Esophagus squamous epithelium (tissue), 5 donors: ENCODE measurements at places on chromosomes 7 and 10.

GRCh38 chr10:15237351-15237750 is 68.9 kb upstream of the NMT2 start:
- DNase-seq = no peak

DNA sequence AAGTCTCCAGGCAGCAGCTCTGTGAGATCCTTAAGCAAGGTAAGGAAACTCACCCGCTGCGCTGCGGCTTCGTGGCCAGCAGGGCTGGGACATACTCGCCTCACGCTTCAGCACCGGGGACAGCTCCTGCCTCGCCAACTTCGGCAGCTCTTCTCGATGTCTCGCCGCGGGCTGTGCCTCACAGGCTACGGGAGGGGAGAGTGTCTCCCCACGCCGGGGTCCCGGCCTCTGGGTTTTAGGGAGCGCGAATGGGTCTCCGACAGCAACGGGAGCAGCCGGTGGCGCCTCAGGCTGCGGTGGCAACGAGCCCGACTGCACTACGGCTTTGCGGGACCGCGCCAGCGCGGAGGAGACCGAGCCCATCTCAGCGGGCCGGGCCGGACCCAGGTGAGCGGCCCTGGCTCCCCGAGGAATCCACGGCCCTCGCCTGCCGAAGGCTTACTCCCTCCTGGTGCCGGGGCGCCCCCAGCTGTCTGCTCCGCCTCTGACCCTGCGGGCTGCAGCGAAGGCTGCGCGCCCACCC is 62.4 kb downstream of the LSM5 start:
- DNase-seq = no peak

GRCh38 chr7:14009453-14010418 is 20.3 kb upstream of the ETV1 start:
- DNase-seq = no peak

DNA sequence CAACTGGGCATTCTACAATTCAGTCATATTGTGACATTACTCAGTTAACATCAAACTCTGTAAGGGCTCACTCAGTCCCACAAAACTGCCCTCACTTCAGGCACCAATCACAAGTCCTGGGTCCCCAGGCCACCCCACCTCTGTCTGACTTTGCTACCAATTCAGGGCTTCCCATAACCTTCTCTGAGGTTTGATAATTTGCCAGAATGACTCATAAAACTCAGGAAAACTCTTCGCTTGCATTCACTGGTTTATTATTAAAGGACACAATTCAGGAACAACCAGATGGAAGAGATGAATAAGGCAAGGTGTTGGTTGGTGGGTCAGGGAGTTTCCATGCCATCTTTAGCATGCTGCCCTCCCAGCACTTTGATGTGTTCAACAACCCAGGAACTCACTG is 41.3 kb downstream of the AVL9 start:
- no peak for DNase-seq

DNA sequence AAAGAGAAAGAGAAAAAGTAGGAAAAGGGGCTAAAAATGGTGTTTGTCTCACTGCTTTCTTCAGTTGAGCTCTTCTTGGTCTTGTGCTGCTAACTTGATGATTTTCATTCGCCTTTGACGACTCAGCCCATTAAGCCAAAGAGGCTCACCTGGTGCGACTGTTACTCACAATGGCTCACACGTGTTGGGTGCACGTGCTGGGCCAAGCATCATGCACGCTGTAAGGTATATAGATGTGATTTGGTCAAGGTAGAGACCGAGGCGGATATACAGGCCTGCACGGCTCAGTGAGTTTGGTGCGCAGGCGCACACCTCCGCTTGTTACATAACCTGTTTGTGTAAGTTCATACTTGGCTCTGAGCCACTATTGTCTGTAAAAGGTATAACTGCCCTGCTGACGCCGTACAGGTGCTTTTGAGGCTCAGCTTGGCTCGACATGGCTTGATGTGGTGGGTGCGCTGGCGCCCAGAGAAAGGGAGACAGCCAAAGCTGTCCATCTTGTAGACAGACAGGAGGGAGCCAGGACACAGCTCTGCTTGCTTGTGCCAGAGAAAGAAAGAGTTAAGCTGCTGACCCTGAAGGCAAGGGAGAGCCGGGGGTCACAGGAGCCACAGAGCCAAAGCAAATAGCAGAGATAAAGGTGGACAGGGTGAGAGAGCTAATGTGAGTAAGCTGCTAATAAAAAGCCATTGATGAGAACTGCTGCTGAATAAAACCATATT is 33.6 kb downstream of the ANKRD16 start:
- DNase-seq = no peak

GRCh38 chr7:135522509-135522908 is 12.6 kb upstream of the CNOT4 start:
- no peak for DNase-seq

GRCh38 chr10:77700086-77700485 is 62.5 kb upstream of the KCNMA1 start:
- DNase-seq = no peak

DNA sequence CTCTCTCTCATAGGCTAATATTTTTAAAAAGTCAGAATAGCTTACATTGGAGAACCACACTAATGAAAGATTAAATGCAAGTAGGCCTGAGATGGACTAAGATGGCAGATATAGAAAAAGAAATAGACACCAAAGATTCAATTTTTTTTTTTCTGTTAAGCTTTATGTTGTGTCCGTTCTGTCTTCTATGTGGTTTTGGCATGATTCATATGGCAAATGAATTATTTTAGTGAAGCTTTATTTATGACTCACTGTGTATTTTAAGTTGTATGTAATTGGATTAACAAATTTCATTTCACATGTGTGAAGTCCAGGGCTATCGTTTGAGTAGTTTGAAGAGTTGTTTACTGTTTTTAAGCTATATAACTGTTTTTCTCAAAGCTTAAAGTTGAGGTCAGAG is 214.8 kb downstream of the CAMK1D start:
- no peak for DNase-seq

DNA sequence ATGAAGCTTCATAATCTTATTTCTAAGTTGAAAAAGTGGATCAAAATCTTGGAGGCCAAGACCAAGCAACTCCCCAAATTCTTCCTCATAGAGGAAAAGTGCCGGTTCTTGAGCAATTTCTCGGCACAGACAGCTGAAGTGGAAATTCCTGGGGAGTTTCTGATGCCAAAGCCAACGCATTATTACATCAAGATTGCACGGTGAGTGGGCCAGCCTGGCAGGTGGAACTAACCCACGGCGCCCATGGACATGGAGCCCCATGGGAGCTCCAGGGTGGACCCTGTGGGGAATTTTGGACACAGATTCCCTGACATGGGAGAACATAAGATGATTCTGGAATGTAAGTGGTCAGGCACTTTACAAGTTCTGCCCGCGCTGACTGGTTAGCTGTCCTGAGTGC is 125.9 kb downstream of the TRRAP start:
- no peak for DNase-seq

- DNase-seq = no peak
Observed at GRCh38 chr7:140587243-140587642, 53.4 kb downstream of the DENND2A start.

DNA sequence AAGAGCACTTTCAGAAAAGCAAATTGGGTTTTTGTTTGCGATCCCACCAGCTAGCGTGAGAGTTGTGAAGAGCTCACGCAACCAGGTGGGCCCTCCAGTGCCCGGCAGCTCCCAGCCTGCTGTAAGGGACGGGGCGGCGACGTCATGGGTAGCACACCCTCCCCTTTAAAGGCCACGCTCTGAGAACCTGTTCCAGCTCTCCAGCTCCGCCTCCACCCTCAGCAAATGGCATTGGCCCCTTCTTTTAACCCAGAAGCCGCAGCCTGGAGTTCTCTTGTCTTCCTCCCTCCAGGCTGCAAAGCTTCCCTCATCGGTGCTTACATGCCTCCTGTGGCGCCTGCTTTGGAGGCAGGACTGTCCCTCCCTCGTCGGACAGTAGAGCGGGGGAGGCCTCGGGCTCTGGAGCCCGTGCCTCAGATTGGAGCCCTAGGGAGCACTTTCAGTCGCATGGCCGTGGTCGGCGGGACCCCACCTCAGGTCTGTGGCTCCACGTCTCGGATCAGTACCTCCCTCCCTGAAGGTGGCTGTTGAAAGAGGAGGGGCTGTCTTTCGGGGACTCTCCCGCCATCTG is 32.9 kb downstream of the WIPI2 start:
- no peak for DNase-seq

DNA sequence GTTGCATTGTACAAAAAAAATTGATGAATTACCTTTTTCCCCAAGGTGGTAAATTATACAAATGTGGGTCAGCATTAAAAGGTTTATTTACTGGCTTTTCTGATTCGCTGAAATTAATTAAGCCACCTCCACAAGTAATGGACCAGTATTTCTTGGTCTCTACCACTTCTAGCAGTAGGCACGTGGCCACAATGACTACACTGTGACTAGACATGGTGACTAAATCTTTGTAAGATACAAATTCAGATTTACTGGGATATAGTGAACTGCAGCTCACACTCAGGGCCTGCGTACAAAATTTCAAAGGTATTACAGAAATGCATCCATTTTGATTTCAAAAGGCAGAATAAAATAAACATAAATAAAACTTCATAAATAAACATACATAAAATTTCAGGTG is 10.9 kb downstream of the HPSE2 start:
- DNase-seq = no peak

DNA sequence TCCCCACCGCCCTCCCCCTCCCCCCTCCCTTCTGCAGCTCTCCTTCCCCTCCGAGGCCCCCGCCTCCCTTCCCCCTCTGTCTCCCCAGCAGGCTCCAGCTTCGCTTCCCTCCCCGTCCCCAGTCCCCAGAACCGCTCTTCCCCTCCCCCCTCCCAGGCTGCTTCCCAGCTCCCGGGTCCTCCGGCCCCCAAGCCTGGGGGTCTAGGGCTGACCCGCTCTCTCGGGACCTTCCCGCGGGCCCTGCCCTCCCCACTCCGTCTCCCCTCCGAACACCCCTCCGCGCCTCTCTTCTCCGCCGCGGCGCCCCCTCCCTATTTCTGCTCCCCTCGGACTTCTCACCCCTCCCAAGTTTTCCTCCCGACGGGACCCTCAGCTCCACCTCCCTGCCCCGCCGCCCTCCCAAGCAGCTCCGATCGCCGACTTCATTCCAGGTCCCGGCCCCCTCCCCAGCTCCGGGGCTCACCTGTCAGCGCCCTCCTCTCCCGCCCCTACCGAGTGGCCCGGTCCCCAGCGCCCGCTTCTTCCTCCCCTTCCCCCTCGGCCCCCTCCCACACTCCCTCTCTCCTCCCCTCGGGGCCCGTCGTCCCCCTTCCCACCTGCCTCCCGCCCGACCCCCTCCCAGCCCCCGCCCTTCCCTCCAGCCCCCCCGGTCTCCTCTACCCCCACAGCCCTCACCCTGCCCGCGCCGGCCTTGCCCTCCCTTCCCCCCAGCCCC is 990 bp downstream of the ZNF467 start:
- DNase-seq = no peak

- no peak for DNase-seq
Observed at GRCh38 chr7:132030883-132031282, 474.5 kb upstream of the PODXL start.
